ENCODE measurements at places on chromosomes 1 and 21. TPM values are rescaled to one million over a fixed set of nuclear protein-coding genes. Genes with fewer than 3 reads are reported as not detected.

Gene DIRAS3
- 5.7 TPM for total RNA-seq

Gene SLAMF1
- total RNA-seq: under 0.01 TPM

Gene LCE1B
- not detected for total RNA-seq

Gene SPRR1A
- total RNA-seq: not detected

Gene HAX1
- 110 TPM for total RNA-seq

Gene S100A7
- not detected for total RNA-seq

Gene SLAMF9
- not detected for total RNA-seq

Gene TBCE
- 23.4 TPM for total RNA-seq

Gene ESPN
- not detected for total RNA-seq

Gene KIF17
- 1.6 TPM for total RNA-seq

Gene TAL1
- total RNA-seq: under 0.01 TPM

Gene SH3D21
- total RNA-seq: 4.7 TPM
